MCF 10A (cell line): ENCODE measurements at places on chromosomes 7 and 10.

DNA sequence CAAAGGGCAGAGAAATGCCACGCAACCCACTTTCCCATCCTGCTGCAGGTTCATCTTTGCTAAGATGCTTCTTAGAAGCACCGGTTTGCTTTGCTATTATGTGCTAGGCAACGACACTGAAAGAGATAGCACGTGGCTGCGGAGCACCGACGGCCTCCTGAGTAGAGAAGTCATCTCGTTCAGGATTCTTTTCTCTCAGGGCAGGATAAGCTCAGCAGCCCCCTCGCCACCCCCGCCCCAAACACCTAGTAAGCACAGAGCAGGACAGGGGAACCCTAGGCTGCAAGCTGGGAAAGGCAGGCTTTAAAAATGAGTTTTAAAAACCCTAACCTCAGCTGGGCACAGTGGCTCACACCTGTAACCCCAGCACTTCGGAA is 15.0 kb downstream of the ASB13 start:
- no peak for DNase-seq

GRCh38 chr10:7258948-7259523 is 151.8 kb downstream of the SFMBT2 start:
- no peak for DNase-seq

DNA sequence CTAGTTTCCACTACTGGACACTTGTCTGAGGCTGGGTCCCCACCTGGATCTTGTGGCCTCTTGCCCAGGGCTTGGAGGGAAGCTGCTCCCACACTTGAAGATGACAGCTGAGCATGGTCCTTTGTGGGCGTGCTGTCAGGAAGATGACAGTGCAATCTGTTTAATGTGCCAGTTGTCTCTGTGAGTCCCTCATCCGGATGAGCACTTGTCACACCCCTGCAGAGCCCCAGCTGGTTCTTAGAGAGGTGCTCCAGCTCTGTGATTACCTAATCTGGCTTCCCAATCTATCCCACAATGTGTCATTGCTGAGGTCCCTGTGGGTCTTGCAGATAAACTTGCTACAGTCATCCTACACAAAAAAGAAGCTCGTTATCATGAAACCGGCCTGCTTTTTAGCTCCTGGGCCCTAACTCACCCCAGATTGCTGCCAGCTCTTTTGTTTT is 34.8 kb upstream of the CCSER2 start:
- no peak for DNase-seq

DNA sequence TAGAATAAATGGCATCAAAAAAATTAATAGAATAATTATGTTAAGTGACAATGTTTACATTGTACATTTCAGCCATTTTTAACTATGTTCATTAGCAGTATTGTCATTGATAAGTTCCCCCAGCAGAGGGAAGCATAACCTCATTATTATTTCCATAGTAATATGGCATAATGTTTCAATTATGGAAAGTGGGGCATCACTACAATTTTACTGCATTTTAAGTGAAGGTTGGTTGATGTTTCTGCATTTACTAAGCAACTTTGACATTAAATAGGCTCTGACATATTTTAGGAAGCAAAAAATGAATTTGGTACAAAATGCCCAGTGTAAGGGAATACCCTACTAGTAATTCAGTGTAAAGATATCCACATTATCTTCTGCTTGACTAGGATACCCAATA is 218.3 kb downstream of the SEMA3A start:
- peak; percentile 54 for DNase-seq

DNA sequence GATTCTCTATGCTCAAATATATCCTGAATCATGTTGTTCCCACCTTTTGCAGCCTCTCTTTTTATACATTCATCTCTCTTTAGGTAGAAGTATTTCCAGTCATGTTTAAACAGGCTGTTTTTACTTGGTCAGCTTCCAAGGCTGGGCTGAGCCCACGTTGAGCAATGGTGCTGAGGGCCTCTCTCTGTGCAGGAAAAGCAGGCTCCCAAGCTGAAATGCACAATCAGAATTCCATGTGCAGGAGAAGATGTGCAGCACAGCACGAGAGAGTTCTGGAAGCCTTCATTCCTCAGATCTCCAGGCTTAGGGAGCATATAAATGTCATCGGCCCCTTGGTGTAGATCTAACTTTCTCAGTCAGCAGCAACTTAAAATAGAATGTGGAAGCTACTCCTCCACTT is 588.5 kb downstream of the TNS3 start:
- peak; percentile 36 for DNase-seq

DNA sequence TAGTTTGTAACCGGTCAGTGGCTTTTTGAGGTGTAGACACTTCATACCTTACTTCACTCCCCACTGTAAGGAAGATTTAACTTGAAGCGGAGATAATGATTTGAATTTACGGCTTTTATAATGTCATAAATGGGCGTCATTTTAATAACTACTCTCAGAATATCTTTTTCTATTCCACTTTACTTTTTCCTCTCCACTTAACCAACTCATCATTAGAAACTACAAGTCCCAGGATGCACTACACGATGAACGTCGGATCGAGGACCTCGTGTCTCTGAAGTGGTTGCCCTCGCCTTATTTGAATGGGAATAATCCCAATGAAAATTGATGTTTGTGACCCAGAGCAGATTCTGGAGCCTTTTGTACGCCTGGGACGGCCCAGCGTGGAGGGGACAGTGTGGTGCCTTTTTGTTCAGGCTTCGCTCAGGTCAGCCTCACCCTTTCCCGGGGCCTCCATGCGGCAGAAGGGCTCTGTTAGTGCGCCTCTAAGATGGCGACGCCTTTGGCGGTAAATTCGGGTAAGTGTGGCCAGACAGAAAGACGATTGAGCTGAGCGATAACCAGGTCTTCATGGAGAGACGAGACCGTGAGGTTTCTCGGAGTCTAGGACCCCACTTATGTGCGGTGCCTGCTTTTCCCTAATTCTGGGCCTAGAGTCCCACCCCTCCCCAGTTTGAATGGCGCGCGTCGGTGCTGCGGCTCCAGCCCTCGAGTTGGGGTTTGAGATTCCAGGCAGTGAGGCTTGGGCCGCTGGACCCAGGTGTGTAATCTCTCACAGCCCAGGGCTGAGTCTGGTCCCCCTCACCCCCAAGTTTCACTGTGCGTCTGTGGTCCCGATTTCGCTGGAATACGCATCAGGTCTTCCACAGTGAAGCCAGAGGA is at the start of gene NUP205:
TSS of gene NUP205 (plus strand) at position 463 of the 882 bp plus-strand sequence. CDS start at position 491, 28 bp downstream.
- peak; percentile 83 for DNase-seq

DNA sequence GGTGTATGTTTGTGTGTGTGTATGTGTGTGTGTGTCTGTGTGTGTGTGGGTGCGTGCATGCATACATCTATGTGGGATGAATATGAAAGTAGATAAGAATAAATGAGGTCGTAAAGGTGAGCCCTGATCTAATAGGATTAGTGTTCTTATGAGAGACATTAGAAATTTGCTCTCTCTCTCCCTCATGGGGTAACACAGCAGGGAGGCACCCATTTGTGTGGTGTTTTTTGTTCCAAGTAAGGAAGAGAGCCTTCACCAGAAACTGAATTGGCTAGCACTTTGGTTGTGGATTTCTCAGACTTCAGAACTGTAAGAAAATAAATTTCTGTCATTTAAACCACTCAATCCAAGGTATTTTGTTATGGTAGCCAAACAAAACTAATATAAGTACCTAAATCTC is 353.7 kb upstream of the CHRM2 start:
- no peak for DNase-seq

DNA sequence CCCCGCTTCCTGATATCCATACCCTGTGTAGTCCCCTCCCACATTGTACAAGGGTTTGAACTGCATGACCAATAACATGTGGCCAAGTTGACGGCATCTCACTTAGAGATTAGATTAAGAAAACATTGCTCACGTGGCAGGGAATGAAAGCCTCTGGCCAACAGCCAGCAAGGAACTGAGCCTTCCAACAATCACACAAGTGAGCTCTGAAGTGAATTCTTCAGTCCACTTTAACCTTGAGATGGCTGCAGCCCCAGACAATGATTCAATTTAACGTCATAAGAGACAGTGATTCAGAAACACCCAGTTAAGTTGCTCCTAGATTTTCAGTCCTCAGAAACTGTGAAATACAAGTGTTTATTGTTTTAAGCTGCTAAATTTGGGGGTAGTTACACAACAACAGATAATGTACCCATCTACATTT is 165.9 kb upstream of the PLXNA4 start:
- peak; percentile 79 for DNase-seq

GRCh38 chr7:138892812-138893211 is 88.4 kb downstream of the KIAA1549 start:
- no peak for DNase-seq

DNA sequence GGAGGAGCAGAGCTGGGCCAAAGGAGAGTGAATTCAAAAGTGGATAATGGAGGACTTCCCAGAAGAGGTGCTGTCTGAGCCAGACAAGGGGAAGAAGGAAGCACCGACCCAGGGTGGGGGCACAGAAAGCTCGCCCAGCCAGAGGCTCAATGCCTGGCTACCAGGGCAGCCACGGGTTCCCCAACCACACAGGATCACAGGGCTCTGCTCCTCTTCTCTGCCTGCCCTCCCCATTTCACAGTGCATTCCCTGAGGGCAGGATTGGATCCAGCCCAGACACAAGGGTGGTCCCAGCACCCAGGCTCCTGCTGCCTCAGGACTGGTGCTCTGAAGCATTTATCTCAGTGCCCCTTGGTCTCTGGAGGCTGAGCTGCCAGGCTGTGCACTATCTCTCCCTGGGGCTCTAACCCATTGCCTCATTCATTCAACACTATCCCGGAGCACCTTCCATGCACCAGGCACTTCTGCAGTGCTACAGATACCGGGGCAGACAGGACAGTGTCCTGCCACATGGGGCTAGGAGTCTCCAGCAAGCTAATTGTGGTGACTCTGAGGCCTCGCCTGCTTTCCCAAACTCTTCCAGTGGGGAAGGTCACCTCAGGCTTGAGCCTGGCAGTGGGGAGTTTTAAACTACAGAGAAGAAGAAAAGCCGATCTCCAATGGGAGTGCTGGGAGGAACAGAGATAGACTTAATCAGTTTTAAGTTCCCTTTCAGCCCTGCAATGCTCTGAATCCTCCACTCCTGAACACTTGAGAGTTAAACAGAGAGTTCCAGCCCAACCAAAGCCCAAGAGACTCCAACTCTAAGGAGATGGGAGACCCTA is 201.8 kb upstream of the ZMIZ1 start:
- no peak for DNase-seq

- no peak for DNase-seq
Observed at GRCh38 chr10:133359972-133360610, 2.3 kb upstream of the FUOM start.

GRCh38 chr7:100435401-100436304 is 644 bp downstream of the PPP1R35 start:
- DNase-seq: peak; percentile 38

DNA sequence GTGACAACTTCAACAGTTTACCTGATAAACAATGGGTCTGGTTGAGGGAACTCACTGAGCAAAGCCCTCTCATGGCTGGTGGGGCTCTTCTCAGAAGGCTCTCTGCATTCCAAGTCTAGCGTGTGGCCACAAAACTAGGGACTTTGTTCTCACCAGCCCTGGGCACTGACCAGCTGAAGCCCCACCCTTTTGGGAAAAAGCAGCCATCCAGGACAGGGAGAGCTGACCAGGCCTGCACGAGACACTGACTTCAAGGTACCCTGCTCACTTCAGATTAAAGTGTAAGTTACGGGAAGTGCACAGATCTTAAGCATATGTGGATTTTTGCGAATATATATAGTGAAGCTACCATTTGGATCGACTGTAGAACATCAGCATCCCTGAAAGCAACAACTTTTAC is 67.4 kb upstream of the LRRC4 start:
- DNase-seq: no peak

- no peak for DNase-seq
Observed at GRCh38 chr10:95326396-95326795, 35.6 kb upstream of the PDLIM1 start.

DNA sequence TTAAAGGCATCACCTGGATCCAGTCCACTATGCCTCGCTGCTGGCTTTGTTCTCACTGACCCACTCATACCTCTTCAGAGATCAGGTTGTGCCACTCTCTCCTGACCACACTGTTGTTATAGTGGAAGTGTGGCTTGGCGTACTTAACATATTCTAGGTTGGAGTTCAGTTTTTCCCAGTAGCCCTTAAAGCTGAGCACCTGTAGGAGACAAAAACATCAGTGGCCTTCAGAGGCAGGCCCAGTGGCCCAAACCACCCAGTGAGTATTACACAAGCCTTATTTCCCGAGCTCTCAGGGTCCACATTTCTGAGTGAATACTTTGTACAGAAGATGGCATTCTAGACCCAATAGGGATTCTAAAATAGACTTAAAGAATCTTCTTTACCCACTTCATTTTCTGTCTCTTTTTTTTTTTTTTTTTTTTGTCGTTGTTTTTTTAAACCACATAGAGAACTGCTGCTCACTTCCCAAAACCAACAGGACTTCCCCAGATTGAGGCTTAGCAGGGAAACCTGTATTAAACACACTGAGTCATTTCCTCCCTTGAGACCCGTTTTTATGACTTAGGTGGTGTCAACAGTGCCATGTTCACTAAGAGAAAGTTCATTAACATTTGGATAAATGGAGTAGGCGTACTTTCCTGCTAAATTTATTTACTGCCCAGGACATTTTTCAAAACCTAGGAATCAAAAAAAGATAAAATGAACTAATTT is 85.8 kb downstream of the GSAP start:
- peak; percentile 72 for DNase-seq

GRCh38 chr10:132129431-132129830 is 57.3 kb upstream of the DPYSL4 start:
- DNase-seq: no peak

DNA sequence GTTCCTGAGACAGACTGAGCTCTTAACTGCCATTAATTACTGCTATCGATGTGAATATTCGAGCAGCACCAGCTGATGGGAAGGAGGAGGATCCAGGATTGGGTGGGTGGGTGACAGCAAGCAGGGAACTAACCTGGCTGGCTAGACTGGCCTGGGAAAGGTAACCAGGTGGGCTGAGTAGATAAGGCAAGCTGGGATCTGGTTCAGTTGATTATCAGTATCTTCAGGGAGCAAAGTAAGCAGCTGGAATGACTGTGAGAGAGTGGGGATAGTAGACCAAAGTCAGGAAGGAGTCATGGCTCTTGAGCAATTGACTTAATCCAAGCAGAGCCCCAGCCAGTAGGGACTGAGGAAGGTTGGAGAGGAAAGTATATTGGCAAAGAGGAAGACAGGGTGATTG is 46.9 kb upstream of the KMT2E start:
- DNase-seq: no peak

DNA sequence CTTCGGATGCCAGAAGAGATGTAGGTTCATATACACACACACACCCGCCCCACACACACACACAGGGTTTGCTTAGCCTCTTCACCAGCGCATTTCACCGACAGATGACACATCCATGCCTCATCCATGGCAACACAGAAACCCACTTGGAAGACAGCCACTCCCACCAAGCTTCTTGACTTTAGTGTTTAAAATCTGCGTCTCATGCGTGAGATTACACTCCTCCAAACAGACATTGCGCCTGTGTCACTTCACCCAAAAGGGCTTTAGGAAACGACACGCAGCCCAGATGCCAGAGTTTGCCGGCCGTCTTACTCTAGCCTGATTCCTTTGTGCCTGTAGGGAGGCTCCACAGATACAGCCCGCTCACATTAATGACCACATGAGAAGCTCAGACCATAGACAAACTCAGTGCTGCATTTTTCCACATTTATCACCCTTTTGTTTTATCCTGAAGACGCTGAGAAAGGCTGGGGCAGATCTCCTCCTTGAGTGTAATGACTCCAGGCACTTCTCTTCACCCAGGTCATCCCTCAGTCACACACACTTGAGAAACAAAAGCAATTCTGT is 73.8 kb downstream of the DIP2C start:
- DNase-seq: no peak

- DNase-seq: no peak
Observed at GRCh38 chr7:8386926-8387550, 46.4 kb upstream of the NXPH1 start.

GRCh38 chr7:101564778-101565211 is 64.3 kb downstream of the MYL10 start:
- peak; percentile 34 for DNase-seq
